ENCODE measurements at places on chromosomes 13 and 19.

- no peak for DNase-seq
Measured at GRCh38 chr13:91284335-91284734, 63.2 kb upstream of the MIR17HG start.

DNA sequence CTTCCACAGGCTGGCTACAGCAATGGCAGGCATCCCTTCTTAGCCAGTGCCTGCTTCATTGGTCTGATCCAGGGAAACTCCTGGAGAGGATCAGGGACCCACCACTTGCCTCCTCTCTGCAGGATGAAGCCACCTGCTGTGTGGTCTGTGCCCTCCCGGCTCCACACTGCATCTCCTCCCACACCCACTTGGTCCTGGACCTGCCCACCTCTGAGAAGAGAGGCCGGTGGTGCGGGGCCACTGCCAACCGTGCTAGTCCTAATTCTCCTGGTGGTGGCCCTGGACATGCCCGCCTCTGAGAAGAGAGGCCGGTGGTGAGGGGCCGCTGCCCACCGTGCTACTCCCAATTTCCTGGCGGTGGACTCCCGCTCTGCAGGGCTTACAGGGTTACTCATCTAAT lies 98.8 kb downstream of the COL4A1 start:
- no peak for DNase-seq

DNA sequence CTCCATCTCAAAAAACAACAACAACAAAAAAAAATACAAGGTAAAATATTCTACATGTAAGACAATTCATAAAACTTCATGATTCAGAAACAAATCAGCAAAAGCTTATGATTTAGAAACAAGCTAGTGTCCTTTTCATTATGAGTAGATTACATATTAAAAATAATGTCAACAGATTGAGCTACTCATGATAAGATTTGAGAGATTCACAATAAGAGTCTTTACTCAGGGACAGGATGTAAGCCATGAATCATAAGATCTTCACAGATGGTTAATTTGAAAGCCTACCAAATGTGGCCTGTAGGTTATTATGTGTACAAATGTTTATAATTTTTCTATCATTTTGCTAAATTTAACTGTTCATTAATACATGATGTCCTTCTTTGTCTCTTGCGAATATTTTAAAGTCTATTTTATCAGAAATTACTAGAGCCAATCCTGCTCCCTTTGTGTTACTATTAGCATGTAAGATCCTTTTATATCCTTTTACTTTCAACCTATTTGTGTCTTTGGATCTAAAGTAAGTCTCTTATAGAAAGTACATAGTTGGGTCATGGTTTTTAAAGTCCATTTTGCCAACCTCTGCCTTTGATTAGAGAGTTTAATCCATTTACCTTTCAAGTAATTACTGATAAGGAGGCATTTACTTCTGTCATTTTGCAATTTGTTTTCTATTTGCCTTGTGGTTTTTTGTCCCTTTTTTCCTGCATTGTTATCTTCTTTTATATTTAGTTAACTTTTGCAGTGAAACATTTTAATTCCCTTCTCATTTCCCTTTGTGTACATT lies 68.3 kb upstream of the RXFP2 start:
- no peak for DNase-seq

DNA sequence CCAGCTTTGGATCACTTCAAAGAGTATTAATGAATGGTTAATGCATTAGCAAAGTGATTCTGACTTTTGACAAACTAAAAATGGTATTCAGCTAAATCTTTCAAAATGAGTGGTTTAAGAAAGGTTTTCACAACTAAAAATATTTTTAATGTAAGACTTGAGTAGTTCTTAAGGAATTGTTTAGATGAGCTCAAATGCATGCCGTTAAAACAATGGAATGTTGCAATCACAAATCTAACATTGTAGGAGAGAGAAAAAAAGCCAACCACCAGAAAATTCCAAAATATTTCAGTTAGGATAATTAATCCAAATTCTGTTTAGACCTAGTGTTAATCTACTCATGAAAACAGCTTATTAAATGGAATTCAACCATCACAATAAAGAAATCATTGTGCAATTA lies 1044.8 kb upstream of the SLC10A2 start:
- DNase-seq = no peak

- peak; percentile 2 for DNase-seq
Measured at GRCh38 chr13:66312312-66313087, 917.6 kb downstream of the PCDH9 start.

GRCh38 chr13:46317120-46317519 lies 69.9 kb downstream of the RUBCNL start:
- DNase-seq = no peak

- peak; percentile 86 for DNase-seq
Measured at GRCh38 chr19:46529622-46530451, 34.2 kb upstream of the PNMA8B start.

GRCh38 chr19:16957151-16957701 lies 68.4 kb downstream of the F2RL3 start:
- DNase-seq = no peak

DNA sequence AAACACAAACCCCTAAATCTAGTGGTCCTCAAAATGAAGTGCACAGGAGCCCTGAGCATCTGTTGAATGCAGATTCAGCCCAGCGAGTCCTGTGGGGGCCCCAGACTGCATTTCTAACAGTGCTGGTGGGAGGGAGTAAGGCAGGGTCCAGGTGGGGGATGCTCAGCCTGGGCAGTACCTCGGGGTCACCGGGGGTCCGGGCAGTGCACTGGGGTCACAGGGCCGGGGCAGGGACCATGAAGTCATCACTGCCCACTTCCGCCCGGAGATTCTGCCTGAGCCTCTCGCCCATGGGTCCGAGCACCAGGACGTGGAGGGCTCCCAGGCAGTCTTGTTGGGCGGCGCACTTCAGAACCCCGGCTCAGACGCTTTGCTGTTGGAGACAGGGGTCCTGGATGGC lies 838 bp upstream of the ATP4B start:
- DNase-seq = no peak

DNA sequence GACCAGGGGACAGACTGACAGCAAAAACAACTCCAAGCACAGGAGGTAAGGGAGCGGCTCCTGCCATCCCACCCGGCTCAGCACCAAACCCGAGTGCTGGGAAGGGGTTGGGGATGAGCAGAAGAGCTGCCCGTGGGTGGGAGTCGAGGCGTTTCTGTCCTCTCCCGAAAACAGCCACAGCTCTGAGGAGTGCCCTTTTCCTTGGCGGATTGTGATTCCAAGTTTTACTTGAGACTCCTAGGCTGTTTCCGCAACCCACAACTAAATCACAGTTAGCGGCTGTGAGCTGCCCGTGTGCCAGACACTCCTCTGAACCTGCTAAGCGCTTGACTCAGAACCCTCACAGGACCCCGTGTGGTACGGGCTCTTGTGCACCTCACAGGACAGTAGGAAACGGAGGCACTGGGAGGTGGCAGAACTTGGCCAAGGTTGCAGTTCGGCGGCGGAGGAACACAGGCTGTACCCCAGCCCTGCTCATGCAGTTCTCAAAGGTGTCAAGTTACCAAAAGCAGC lies 21.4 kb downstream of the CFAP97D2 start:
- DNase-seq = no peak

DNA sequence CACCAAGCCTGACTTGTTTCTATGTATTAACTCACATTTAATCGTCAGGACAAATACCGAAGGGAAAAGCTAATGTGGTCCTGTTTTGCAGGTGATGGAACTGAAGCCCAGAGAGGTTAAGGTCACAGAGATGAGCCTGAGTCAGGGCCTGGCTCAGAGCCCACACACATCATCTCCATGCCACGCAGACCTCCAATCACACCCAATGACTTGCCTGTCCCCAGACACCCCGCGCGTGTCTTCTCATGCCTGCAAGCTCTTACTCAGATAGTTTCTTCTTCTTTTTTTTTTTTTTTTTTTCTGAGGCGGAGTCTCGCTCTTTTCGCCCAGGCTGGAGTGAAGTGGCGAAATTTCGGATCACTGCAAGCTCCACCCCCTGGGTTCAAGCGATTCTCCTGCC lies 16.4 kb downstream of the SIX5 start:
- no peak for DNase-seq

GRCh38 chr13:113936166-113936965 lies 37.5 kb downstream of the C13orf46 start:
- DNase-seq = no peak

DNA sequence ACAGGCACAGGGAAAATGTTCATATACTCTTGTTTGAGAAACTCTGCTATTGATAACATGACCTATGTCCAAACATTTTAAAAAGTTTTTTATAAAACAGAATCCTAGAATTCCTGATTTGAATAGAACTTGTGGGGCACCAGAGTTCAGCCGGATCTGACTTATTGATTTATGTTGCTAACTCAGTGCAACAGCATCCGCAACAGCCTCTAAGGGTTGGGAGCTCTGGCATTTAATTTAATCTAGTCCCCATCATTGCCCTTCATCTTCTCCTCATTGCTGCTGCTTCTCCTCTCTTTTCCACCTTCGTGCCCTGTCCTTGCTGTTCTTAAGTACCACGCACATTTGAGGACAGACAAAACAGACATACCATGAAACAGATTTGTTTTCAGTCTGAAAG lies 214.5 kb downstream of the FGF14 start:
- DNase-seq = no peak

DNA sequence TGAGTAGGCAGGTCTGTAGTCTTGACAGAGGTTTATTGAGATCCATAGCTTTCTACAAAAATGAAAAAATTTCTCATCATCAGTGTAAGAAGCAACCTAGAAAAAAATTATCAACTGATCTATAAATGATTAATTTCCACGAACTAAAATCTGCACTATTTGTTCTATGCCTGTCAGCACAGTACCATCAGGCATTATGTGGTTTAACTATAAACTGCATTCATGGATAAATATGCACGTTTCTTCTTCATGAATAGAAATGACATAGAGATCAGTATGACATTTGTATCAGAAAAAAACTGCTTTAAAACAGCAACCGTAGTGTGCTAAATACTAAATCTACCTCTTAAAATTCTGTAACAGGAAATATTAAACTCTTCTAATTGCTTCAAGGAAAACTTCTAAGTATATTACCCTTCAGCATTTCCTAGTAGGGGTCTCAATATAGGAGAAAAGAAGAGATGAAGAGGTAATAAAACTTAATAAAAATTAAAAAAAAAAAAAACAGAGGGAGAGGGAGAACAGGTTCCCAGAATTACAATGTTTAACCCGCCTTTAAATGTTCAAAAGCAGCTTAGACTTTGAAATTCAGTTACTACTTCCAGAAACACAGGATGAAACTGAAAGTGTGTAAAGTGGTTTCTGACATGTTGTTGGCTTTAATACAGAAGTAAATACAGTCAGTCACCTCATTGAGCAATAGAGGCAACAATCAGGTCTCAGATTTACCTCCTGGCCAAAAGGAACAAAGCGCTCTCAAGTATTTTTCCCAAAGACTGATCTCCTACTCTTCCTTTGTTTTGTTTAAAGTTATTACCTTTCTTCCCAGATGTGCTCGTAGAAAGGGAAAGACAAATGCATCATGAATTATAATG lies 144.4 kb downstream of the DIAPH3 start:
- DNase-seq = no peak

GRCh38 chr13:50370303-50370950 lies 355.2 kb downstream of the KCNRG start:
- DNase-seq = no peak
